Stimulated activated CD8-positive, alpha-beta memory T cell treated with anti-CD3 and anti-CD28 coated beads, Interleukin-7, amount 100 ng/mL, for 48 hours (primary cell): ENCODE measurements at places on chromosomes 6 and 20.

DNA sequence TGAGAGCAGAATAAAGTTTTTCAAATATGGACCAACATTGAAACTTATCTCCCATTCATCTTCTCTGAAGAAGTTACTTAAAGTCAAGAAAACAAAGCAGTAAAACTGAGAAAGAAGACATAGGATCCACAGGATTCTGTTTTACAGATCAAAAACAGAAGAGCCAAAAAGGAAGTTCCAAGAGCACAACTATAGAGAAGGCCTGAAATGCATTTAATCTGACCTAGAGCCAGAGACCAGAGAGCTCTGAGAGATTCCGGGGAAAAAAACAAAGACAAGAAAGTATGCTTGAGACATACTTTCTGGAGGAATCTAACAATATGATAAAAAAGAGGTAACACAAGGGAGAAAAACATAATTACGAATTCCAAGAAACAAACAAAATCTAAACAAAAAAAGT lies 26.1 kb downstream of the SRPK1 start:
- DNase-seq: no peak

DNA sequence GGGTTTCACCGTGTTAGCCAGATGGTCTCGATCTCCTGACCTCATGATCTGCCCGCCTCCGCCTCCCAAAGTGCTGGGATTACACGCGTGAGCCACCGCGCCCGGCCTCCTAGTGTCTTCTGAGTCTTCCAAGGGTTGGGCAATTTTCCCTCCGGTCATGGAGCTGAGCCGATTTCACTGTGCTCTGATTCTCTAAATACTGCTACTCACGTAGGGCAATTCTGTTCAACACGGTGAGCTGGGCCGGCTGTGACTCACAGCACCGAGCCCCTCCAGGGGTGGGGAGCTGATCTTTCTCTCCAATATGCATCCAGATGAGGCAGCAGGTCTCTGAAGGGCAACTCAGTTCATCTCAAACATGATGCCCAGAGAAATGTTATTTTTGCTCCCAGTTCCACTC lies 71.6 kb upstream of the CD93 start:
- DNase-seq: no peak

DNA sequence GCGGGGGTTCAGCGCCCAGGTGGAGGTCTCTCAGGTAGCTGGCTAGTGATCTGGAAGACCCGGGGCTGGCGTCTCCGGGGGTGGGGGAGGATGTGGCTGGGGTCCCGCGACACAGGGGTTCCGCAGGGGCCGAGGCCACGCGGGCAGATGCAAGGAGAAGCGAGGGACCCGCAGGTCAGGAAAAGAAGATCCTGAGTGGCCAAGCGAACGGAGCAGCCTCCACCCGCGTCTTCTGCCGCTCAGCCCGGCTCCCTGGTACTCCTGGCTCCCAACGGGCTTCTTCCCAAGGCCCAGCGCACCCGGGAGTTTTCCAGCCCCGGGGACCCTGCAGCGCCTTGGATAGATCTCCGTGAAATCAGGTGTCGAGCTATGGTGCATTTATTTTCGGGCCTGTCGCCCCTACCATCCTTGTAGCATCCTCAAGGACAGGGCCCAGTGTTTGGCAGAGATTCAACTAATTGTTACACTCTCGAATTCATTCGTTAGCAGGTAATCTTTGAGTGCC lies 682 bp upstream of the CHD6 start:
- DNase-seq: no peak

DNA sequence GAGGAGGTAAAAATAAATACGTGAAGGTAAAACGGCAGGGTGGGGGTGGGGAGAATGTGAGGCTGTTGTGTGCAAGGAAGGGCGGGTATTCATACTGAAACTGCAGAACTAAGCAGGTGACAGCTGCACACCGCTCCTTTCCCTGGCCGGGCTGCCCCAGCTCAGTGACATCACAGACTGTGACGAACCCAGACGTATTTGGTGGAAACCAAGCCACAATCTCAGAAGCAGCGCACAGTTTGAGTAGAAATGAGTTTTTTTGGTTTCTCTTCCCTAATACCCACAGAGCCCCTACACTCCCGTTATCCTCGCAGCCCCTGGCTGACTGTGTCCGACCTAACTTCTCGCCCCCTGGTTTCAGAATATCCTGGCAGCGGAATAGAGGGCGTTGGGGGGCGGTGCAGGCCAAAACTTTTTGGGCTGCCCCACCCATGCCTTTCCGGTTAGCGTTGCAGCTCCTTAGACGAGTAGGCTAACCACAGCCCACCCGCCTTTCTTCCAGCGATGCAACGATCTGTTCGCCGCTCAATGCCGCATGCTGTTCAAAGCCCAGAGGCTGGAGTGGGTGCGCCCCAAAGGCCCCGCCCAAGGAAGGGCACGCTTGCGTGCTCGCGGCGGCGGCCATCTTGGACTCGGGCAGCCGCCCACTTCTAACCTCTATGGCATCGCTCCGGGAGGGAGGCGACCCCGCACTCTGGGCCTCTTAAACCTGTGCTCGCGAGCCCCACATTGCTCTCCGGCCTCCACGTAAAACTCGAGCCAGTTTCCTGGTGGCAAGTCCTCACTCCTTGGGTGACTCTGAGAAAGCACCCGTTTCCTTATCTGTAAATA lies 9.1 kb downstream of the BAK1 start:
- peak; percentile 87 for DNase-seq

GRCh38 chr20:44247131-44247571 lies at the start of gene GDAP1L1:
GDAP1L1 (plus strand) TSS chr20:44247308; CDS start chr20:44247335, 27 bp downstream.
- no peak for DNase-seq

- no peak for DNase-seq
Observed at GRCh38 chr6:16524380-16524707, 236.9 kb downstream of the ATXN1 start.

- peak; percentile 73 for DNase-seq
Observed at GRCh38 chr6:37222125-37222967, 35.2 kb upstream of the TBC1D22B start.

- DNase-seq: peak; percentile 88
Observed at GRCh38 chr6:2999618-3000557, at the start of gene NQO2. NQO2 (plus strand) TSS chr6:2999894; CDS start chr6:3006553, 6,659 bp downstream.
